ENCODE measurements at places on chromosomes 12 and 14.

GRCh38 chr14:92520102-92521057 lies 6.8 kb downstream of the RIN3 start:
- DNase-seq, result no peak

DNA sequence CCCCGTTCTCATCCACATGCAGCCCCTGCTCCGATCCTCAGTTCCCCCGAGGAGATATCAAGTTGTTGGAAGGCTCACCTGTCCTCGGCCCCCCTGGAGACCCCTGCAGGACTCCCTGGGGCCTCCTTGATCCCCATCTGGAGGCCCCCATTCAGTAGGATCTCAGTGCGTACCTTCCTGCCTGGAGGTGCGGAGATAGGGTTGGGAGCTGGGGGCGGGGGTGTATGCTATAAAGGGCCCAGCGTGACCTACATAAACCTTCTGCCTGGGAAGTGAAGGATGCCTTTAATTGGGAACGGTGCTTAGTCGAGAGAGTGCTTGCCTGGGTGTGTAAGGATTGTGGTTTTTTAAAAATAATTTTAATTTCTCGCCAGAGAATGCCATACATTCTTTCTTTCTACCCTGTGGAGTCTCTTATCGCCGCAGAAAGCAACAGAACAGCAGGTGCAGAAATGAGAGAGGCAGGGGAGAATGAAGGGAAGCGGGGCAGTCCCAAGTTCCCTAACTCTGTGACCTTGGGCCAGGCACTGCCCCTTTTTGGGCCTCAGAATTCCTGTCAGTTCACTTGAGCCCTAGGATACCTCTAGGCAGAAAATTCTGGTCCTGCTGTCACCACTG lies 153.7 kb downstream of the TSPAN9 start:
- DNase-seq, result no peak

DNA sequence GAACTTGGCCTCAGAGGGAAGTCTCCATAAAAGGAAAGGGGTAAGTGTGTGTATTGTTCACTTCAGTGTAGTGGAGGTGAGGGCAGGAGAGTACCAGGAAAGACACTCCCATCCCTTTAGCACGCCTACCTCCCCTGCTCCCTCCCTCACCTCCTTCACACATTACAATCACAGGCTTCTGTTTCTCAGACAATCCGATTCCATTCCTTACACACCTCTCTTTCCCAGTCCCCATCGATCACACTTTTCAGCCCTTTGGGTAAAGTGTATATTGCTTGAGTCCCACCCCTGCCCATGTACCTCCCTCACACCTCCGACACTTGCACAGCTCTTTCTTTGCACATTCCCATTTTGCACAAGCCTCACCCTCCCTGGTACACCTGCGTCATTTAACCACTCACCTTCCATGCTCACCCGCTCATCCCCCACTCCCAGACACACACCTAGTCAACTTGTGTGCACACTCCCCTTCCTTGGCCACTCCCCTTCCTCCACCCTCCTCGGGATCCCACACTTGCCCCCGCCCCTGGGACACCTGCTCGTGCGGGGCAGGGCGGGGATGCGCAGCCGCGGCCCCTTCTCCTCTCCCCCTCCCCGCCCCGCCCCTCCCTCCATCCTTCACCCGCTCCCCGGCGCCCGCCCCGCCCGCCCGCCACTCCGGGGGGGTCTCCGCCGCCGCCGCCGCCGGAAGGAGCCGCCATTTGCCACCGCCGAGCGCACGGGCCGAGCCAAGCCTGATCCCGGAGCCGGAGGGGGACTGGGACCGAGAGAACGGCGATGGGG lies at the start of gene MARCHF9:
Gene MARCHF9, plus strand, starts transcription at position 693 of the 783 bp plus-strand sequence. CDS start 426 bp downstream, outside the sequence.
- DNase-seq, result peak; percentile 72

DNA sequence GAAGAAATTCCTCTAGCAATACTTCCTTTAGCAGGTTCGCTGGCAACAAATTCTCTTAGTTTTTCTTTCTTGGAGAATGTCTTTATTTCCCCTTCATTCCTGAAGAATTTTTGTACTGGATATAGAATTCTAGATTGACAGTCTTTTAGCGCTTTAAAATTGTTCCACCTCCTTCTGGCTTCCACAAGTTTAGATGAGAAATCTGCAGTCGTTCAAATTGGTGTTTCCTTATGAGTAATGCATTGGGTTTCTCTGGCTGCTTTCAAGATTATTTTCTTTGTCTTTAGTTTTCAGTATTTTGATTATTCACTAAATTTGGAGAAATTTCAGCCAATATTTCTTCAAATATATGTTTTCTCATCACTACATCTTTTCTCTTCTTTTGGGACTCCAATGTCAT lies 33.3 kb upstream of the FGF6 start:
- no peak for DNase-seq

DNA sequence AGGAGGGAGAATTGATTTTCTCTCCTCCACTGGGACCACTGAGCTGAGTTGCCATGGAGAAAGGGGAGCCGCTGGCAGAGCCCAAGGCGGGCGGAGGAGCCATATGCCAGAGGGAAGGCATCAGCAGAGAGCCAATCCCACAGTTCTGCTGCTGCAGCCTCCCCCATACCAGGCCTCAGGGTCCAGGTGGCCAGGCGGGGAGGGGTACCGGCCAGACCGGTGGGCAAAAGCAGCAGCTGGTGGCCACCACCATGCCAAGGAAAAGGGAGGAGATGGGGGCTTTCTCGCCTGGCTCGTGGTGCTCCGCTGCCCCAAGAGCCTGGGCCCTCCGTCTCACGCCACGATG lies 72.8 kb downstream of the PITPNM2 start:
- no peak for DNase-seq

DNA sequence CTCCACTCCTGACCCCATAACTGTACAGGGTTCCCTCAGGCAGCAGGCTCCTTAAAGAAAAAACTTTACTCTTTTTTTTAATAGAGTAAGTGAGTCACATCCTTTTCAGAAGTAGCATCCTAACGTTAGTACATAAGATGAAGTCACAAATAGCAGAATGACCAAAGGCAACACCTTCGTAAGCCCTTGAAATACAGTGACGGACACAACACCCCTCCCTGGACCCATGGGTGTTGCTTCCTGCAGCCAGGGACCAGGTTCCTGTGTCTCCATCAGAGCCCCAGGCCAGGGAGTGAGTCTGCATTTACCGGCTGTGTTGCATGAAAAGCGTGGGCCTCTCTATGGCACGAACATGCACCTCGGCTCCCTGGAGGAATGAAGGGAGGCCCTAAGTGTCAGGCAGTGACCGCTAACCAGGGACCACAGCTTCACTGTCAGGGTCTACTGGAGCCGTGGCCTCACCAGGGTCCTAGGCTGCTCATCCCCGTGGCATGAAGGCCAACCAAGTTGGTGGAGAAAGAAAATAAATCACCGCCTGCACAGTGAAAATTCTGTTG lies 340.0 kb upstream of the SFSWAP start:
- no peak for DNase-seq

- no peak for DNase-seq
Measured at GRCh38 chr12:66929121-66929520, 250.2 kb upstream of the GRIP1 start.

- no peak for DNase-seq
Measured at GRCh38 chr14:104524726-104525125, 54.8 kb upstream of the C14orf180 start.

Measured in stimulated activated CD8-positive, alpha-beta memory T cell treated with anti-CD3 and anti-CD28 coated beads, Interleukin-12 subunit alpha, Interleukin-12 subunit beta, amount 100 ng/mL, for 1 hour (primary cell).